ENCODE measurements at places on chromosomes 5 and 9.

- DNase-seq, result no peak
Measured at GRCh38 chr9:5025416-5025815, 40.3 kb downstream of the JAK2 start.

DNA sequence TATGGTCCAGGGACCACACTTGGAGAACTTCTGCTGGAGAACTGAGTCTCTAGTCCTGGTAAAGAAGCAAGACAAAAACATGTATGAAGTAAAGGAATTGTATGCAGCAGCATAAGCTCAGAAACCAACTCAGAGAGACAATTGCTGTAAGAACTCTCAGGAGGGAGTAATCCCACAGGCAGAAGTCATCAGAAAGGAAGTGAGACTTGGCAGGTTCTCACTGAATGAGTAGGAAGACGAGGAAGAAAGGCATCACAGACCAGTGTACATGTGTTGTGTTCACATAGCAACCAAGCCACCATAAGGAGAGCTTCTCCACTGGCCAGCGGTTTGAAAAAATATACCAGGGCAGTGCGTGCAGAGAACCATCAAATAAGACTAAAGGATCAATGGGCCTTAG is 57.9 kb upstream of the FST start:
- DNase-seq, result no peak

DNA sequence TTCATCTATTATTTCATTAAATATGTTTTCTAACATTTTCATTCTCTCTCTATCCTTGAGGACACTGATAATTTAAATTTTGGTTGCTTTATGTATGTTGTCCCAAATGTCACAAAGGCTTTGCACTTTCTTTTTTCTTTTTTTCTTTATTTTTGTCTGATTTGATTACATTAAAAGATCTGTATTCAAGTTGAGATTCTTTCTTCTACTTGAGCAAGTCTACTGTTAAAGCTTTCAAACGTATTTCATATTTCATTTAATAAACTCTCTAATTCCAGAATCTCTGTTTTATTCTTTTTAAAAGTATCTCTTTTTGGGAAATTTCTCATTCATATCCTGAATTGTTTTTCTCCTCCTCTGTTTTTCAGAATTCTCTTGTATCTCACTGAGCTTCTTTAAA is 106.5 kb downstream of the GNA14 start:
- DNase-seq, result no peak

- no peak for DNase-seq
Measured at GRCh38 chr5:143201589-143201988, 201.9 kb downstream of the NR3C1 start.

- DNase-seq, result no peak
Measured at GRCh38 chr9:76027861-76028260, 137.4 kb downstream of the PCSK5 start.

DNA sequence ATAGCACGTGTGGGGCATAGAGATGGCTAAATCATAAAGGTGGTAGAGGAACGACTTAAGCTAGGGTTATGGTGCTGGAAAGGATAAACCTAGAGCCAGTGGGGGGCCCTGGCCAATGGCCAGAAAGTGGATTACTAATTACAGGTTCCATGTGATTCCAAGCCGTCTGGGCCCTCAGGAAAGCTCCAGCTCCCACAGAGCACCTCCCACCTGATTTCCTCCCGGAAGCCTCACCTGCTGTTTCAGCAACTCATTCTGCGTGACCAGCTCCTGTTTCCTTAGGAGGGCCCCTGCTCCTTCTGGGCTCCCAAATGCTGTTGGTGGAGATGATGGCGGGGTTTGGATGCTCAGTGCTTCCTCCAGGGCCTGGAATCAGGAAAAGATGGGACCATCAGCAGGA is 16.2 kb downstream of the GPX3 start:
- DNase-seq, result no peak

- DNase-seq, result no peak
Measured at GRCh38 chr9:116935149-116935897, 248.2 kb downstream of the TRIM32 start.

DNA sequence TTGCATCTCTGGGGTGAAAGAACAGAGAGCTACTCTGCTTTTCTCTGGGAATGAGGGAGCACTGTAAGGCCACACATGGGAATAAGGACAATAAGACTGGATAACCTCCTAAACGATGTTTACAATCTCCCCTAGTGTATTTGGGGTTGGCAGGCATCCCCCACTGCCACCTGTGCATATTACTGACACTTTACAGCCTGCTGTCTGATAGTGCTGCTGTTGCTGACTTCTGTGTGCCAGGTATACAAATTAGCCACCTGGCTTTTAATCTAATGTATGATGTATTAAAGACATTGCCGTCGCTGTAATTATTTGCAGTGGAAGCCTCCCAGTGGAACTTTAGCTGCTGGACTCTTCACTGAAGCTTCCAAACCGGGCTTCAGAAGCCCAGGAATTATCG is 4.4 kb upstream of the SHISAL2B start:
- no peak for DNase-seq

DNA sequence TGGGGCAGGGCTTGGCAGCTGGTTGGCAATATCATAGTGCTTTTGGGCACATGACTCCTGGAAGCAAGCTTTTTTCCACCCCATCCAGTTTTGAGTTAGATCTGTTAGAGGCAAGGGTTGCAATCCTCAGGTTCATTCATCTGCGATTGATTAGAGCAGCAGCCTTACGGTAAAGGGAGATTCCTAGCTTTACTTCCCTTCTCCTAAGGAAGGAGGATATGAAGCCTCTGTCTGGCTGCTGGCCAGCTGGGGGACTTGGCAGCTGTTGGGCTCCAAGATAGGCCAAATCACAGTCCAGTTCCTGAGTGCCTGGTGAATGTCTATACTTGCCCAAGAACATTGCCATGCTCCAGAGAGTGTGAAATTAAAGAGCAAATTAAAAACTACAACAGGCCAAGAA is 113.4 kb upstream of the CCNH start:
- no peak for DNase-seq

- DNase-seq, result no peak
Measured at GRCh38 chr5:128212191-128212806, 128.7 kb downstream of the SLC12A2 start.

DNA sequence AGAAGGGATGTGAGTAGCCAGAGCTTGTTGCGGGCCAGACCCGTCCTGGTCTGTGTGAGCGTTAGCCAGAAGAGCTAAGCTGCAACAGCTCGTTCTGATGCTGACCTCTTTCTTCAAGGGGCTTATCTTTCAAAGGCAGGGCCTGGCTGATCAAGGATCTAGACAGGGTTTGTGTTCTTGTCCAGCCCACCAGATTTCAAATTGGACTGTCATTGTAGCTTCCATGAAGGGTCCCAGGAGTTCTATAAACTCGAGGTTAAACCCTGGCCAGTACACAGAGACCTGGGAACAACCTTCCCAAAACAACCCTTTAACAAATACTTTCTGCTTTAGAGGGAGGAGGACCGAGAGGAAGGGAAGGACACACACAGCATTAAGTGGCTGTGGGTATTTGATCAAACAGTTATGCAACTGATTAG is 153.0 kb upstream of the TUT7 start:
- DNase-seq, result no peak

DNA sequence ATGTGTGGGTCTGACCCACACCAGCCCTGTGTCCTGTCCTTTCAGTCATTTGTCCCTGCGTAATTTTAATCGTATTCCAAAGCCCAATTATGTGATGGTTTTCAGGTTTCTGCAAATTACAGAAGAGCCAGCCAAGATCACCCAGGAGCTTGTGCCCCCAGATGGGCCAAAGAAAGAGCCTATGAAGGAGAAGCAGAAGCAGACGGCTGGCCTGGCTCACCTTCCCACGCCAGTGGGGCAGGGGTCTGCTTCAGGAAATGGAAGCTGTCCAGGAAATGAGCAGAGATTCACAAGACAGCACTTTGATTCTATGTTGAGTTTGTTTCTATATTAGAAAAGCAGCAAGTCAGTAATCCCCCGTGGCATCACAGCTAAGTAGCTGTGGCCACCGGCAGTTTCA is 11.7 kb downstream of the S1PR3 start:
- DNase-seq, result no peak

- DNase-seq, result no peak
Measured at GRCh38 chr9:18396102-18396728, 77.7 kb upstream of the ADAMTSL1 start.

GRCh38 chr5:140108093-140109017 is 5.6 kb upstream of the PURA start:
- no peak for DNase-seq

DNA sequence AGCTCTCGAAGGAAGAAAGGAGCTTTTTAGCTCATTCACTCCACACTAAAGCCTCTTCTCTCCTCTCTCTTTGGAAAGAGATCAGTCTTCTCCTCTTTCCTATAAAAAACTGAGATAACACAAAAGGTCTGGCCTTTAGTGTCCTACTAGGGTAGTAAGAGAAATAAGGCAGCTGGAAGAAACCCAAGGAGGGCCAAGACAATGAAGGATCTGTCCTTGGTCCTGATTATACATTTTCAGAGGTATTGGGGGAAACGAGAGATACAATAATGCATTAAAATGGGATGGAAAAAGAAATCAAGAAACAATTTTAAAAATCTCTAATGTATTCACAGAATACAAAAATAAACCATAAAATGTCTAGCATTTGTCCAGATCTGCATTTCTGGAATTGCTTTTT is 184.0 kb downstream of the SLF1 start:
- no peak for DNase-seq

GRCh38 chr5:106314221-106314824 is 1356.4 kb downstream of the EFNA5 start:
- DNase-seq, result no peak

DNA sequence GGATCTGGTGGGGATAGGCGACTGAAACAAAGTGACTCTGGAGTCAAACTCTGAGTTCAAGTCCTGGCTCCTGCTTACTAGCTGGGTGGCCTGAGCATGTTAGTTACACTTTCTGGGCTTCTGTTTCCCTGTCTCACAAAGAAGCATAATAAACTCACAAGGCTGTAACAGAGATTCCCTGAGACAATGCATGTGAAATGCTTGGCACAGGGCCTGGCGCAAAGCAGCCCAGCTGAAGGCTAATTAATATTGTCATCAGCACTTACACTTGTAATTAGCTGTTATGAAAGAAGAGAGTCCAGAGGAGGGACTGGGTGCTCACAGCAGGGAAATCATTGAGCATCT is 64.1 kb upstream of the SPOCK1 start:
- no peak for DNase-seq

GRCh38 chr9:87494970-87495471 is 2.6 kb upstream of the DAPK1 start:
- no peak for DNase-seq

DNA sequence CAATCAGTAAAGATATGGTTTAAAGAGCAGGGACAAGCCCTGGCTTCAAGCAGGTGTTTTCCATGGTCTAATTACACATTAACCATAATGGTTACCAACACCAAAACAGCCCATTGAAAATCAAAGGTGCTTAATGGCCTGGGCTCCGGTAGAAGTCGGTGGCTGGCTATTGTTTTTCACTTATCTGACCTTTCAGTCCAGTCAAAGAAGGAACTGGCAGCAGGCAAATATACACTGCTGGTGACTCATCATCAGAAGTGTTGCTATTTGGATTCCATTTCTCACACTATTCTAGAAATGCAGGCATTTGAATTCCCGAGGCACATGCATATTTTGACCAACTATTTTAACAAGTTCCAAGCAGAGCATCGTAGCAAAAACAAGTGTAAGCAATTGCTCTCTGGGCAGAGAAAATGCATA is 26.3 kb upstream of the GABRP start:
- DNase-seq, result no peak

- no peak for DNase-seq
Measured at GRCh38 chr5:171317230-171317629, 8.2 kb downstream of the TLX3 start.

DNA sequence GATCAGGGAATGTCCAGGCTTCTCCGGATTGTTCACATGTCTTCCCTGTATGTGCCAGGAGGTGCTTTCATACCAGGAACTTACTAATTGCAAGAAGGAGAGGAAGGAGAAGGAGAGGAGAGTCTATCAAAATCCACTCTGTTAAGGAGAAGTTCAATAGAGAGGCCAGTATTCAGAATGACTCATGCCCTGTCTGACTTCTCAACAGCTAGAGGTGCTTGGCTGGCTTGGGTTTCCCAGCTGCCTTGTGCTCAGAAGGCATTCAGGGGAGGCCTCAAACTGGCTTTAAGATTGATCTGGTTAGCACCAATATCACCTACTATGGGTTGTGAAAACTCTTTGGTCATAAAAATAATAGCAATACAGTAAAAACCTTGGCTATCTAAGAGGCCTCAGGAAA is 167.9 kb upstream of the GLRA1 start:
- DNase-seq, result no peak

GRCh38 chr9:607417-607816 is 234.1 kb upstream of the DMRT1 start:
- DNase-seq, result peak; percentile 69

- no peak for DNase-seq
Measured at GRCh38 chr9:13552606-13553215, 273.2 kb upstream of the MPDZ start.

- DNase-seq, result no peak
Measured at GRCh38 chr5:42952578-42952974, 87.5 kb downstream of the ANXA2R start.

- no peak for DNase-seq
Measured at GRCh38 chr5:110932755-110933488, 138.6 kb upstream of the TSLP start.

GRCh38 chr5:44336708-44337107 is 52.5 kb downstream of the FGF10 start:
- DNase-seq, result no peak

DNA sequence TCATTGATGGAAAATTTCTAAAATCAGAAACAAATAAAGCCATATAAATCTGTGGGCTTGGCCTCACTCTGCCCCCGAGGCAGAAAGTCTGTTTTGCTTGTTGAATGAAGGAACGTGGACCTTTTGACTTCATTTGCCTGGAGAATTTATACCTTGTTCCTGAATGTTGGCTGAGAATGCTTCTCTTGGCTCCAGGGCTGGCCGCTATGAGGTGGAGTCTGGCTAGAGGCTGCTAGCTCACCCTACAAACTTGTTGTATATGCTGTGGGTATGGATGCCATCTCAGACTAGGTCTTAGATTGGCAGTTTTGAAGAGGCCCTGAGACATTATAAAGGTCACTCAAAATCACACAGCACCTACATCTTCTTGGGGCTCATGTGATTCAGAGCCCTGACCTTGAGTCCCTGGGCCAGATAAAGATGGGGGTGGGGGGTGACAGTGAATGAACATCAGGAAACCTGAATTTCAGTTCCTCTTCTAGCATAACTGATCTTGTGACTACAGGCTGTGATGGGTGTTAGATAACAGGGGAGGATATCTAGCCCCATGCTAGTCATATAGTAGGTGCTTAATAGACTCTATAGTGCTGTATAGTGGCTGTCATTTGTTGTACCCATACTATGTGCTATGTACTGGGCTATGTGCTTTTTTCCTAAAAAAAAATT is 2.8 kb downstream of the GM2A start:
- no peak for DNase-seq

Measured in breast epithelium (tissue), 4 donors.